ENCODE measurements at places on chromosomes 3 and 15.

GRCh38 chr3:128078322-128078721 is 26.1 kb downstream of the SEC61A1 start:
- no peak for DNase-seq

DNA sequence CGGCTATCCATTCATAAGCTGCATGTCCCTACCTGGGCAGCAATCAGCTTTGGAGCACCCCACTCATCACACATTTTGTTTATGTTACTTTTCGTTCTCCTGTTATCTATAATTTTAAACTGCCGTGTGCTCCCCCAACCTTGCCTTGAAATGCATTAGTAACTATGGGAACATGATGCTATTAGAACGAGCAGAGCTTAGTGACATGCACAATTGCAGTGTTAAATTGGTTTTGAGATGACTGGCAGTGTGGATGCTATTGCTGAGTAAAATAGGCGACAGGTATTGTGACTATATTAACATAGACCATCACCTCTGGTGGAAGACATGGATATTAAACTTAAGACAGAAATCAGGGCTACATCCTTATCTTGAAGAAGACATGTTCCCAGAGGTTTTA is 191.6 kb downstream of the KCNAB1 start:
- no peak for DNase-seq

DNA sequence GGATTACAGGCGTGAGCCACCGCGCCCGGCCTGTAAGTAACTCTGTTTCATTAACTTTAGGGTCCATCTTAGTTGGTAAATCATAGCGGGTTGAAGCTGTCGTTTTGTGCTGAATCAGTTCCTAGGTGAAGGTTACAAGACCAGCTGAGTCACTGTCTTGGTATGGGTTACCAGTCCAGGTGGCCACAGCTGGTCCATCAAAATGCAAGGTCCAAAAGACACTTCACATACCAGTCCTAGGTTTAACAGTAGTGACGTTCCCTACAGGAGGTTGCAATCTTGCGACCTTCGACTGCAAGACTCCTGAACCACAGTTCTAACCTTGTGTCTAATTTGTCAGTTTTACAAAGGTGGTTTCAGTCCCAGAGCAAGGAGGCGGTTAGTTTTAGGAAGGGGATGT is 160.1 kb upstream of the ATP10A start:
- DNase-seq, result no peak

DNA sequence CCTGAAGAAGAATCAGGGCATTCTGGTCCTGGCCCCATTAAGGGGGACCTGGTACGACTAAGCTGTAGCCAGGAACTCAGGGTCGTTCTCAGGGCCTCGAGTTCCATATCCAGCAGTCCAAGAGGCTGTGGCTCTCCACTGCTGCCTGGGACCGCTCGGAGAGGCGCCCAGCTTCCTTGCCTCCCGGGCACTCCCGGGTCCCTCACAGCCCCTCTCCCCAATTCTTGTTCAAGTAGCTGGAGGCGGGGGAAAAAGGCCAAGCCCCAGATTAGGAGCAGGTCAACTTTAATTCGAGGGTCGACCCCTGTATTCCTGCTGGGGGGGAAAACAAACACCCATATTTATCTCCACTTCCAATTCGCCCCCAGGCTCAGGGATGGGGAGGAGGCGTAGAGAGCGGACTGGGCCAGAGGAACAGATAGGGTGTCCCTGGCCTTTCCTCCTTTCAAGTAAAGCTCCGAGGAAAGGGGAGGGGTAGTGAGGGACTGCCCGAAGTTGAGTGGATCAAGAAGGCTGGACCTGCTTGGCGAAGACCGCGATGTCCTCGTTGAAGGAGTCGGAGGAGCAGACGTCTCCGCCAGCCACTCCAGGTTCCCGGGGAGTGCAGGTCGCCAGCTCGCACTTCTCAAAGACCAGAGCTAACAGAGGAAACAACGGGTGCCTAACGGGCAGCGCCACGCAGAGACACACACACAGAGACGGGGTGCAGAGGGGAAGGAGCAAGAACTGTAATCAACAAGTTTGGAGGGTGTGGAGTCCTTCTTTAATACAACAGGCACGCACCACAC is 4.4 kb downstream of the MEIS2 start:
- DNase-seq, result no peak

- DNase-seq, result peak; percentile 16
Measured at GRCh38 chr3:89467898-89468363, 360.5 kb downstream of the EPHA3 start.

DNA sequence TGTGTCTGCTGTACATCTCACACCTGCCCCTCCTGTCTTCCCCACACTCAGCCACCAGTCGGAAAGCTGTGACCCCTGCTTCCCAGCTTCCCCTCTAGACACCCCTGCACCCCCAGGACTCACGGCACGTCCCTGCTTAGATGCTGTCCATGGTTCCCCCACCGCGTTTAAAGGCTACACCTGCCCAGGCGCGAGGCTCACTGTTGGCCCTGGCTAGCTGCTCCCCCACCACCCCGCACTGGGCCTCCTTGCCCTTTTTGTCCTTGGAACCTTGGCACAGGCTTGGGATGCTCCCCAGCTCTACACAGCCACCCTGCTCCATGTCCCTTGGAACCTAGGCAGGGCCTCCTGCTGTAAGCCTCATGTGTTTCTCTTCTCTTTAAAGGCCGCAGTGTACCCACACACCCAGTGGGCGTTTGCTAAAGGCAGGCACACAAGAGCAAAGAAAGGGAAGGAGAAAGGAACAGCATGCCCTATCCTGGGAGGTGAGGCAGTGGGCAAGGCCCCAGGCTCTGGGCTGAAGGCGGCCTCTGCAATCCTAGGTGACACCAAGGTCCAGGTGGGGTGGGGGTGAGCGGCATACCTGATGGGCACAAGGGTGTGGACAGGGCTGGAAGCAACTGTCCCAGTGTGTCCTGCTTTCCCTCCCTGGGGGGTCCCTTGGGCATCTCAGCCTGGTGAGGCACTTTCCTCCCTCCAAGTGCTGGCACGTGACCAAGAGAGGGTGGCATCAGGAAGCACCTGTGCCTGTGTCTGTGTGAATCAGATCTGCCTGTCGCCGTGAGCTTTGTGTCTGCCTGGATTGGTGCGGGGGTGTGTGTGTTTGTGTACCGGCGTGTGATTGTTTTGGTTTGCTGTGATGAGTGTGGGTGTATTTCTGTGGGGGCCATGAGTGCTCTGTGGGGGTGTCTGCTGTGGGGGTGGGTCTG is 54.4 kb downstream of the TPRA1 start:
- no peak for DNase-seq

GRCh38 chr3:133805384-133805701 is 272 bp upstream of the SRPRB start:
- DNase-seq, result no peak

- DNase-seq, result no peak
Measured at GRCh38 chr3:55884491-55885285, 397.6 kb upstream of the WNT5A start.

DNA sequence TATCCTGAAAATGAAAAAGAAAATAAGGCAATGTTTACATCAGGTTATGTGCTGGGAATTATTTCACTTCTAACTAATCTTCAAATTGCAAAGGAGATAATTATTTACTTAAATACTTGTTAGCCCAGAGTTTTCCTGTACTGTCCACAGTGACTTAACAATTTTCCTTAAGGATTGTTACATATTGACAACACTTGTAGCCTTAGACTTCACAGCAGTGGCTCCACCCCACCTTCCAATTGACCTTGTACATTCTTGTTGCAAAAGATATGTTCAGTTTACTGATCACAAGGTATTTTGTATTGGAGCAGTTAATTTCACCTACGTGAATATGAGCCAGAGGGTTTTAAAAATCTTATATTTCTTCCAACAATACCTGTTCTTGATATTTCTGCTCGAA is 376.9 kb downstream of the CNTN6 start:
- DNase-seq, result no peak

DNA sequence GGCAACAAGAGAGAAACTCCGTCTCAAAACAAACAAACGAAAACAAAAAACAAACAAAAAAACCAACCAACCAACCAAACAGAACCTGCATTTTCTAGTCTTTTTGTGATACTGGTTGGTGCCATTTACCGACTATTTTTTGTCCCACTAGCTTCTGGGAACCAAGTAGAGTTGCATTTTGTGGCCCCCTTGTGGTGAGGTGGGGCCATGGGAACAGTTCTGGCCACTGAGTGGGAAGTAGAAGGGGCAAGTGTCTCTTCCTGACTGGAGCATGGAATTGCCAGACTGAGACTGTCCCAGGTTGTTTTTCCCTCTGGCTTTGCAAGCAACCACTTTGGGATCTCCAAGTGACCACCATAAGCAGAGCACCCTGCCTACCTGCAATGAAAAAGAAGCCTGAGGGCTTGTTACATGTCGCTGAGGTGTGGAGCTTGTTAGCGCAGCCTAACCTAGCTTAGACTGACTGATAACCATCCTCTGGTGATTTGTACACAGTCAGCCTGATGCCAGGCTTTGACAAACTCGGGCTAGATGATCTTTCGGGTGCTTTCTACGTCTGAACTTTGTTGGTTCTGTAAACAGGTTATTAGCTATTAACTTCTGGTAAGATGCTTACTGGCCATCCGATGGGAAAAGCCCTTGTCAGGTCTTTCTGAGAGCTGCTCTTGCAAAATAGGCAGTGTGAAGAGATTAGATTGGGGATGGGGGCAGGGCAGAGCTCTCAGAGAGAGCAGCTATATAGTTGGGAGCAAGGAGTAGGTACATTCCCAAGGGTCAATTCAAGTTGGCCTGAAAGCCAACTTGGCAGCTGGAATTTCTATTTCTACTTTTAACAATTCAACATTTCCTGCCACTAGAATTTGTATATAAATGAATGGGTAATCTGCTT is 172.2 kb downstream of the SSR3 start:
- peak; percentile 74 for DNase-seq

- DNase-seq, result no peak
Measured at GRCh38 chr3:52779011-52779836, 1.8 kb downstream of the ITIH1 start.

- peak; percentile 34 for DNase-seq
Measured at GRCh38 chr3:188830893-188831292, 340.9 kb upstream of the TPRG1 start.

- DNase-seq, result no peak
Measured at GRCh38 chr3:53154881-53155285, 6.1 kb upstream of the PRKCD start.

- no peak for DNase-seq
Measured at GRCh38 chr3:124395584-124396338, 334.5 kb upstream of the UMPS start.

DNA sequence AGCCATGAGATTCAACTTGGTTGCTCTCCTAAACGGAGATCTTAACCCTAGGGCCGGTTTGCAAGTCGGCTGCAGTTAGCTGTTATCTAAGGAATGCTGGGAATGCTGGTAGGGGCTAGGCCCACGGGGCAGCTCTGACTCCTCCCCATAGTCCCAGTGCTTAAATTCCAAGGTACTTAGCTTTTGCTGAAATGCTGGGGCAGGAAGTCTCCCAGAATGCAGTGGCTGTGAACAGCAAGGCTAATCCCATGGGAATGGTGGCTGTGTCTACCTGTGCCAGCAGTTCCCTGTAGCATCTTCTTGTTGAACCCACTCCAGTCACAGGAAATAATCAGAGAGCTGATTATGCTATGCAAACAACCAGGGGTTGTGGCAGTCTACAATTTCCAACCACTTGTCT is 102.5 kb upstream of the TJP1 start:
- peak; percentile 82 for DNase-seq

DNA sequence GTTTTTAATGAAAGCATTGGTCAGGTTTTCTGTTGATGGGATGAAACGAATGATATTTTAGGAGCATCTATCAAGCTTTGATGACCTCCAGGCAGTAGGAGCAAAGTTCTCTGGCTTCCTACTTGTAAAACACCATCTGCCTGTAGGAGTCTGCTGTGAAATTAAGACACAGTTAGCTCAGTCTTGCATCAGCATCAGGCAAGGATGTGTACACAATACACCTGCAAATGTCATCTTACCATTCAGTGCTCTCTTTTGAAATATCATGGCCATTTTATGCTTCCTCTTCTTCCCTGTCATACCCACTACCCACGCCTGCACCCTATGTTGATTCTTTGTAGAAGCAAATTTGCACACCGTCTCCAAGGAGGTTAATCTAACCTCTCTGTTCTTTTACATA is 38.2 kb downstream of the B3GALNT1 start:
- no peak for DNase-seq

- peak; percentile 71 for DNase-seq
Measured at GRCh38 chr3:30180310-30181177, 425.9 kb upstream of the TGFBR2 start.

DNA sequence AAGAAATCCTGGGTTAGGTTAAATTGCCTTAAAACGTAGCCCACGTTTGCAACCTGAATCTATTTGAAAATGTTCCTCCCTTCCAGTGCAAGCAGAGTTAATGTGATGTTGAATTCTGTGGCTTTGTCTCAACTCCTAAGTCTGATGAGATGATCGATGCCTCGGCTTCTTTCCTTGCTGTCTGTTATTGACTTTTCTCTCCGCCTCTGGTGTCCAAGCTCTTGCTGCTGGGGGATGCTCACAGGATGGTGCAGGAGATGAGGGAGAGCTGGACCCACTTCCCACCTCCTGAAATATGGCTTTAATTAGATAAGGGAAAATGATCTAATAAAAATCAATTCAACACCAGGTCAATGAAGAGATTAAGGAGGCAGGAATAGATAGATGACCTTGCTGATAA is 407.9 kb upstream of the RGMA start:
- DNase-seq, result no peak

DNA sequence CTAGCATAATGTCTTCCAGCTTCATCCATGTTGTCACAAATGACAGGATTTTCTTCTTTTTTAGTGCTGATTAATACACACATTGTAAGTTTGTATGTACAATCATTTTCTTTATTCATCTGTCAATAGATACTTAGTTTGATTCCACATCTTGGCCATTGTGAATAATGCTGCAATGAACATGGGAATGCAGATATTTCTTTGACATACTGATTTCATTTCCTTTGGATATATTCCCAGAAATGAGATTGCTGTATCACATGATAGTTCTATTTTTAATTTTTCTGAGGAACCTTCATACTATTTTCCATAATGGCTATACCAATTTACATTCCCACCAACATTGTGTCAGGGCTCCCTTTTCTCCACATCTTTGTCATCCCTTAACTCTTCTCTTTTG is 117.9 kb downstream of the MEIS2 start:
- DNase-seq, result peak; percentile 36

DNA sequence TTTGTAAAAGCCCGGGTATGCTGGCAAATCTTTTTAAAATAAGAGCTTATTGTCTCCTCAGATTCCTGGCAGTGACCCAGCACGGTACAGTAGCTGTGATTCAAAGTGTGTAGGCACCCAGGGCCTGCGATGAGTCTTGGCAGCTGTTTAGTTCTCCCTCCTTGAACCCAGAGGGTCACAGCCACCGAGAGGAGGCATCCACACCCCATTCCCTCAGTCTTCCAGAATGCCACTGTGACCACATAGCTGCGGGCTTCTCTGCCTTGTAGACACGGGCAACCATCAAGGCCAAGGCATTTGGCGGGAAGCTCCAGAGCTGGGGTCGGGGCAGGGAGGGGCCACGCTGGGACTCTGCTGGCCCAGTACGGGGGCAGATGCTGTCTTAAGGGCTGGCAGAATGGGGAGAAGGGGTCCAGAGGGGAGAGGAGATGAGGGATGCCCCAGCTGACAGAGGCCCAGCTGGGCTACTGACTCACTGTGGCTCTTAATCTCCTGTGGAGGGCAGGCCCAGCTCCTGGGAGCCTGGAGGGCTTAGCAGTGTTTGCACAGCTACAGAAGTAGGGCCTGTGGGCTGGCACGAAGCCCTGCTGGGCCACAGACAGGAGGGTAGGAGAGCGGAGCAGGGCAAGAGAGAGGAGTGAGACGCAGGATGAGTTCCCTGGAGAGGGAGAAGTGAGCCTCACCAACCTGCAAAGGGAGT is 68.8 kb upstream of the DLG1 start:
- peak; percentile 64 for DNase-seq

- no peak for DNase-seq
Measured at GRCh38 chr15:44084171-44084570, 110.9 kb downstream of the FRMD5 start.

- DNase-seq, result no peak
Measured at GRCh38 chr15:48402427-48403177, 71.4 kb downstream of the DUT start.

- no peak for DNase-seq
Measured at GRCh38 chr15:28881600-28881999, 4.2 kb upstream of the APBA2 start.

Measured in choroid plexus epithelial cell (primary cell).